ENCODE measurements at places on chromosomes 7 and 10. TPM values are rescaled to one million over a fixed set of nuclear protein-coding genes. Genes with fewer than 3 reads are reported as not detected.

The STAG3 gene
- 1.9 TPM for total RNA-seq

The LIPM gene
- not detected for total RNA-seq

The CLDN3 gene
- 6.8 TPM for total RNA-seq

The LDB3 gene
- total RNA-seq, result 15.9 TPM

The NOS3 gene
- total RNA-seq, result 50.7 TPM

The EMX2 gene
- 46.1 TPM for total RNA-seq

The TUBAL3 gene
- total RNA-seq, result not detected

The NUP42 gene
- 41.7 TPM for total RNA-seq

The LIMK1 gene
- total RNA-seq, result 26.0 TPM

The MRM2 gene
- total RNA-seq, result 34.2 TPM

The PARP12 gene
- total RNA-seq, result 54.2 TPM

The GIMAP2 gene
- 11.5 TPM for total RNA-seq

The UPK3B gene
- 111 TPM for total RNA-seq

The TMEM229A gene
- total RNA-seq, result 0.42 TPM

The RBM48 gene
- 11.7 TPM for total RNA-seq

The ARL4A gene
- total RNA-seq, result 22.6 TPM

The PIP gene
- not detected for total RNA-seq

The DMBT1 gene
- 1.5 TPM for total RNA-seq

The SLIT1 gene
- 0.34 TPM for total RNA-seq

The CCDC126 gene
- 9.6 TPM for total RNA-seq

The EIF3B gene
- 142 TPM for total RNA-seq

The RHOBTB1 gene
- total RNA-seq, result 10.9 TPM

The KIF11 gene
- total RNA-seq, result 1.4 TPM

The OPN1SW gene
- total RNA-seq, result not detected

The TMEM196 gene
- 0.31 TPM for total RNA-seq

The DBNL gene
- total RNA-seq, result 107 TPM

The SAMD8 gene
- total RNA-seq, result 26.0 TPM

The KLF14 gene
- total RNA-seq, result 0.36 TPM

The CALML3 gene
- not detected for total RNA-seq

The JCAD gene
- total RNA-seq, result 22.7 TPM

The HACD1 gene
- total RNA-seq, result 20.7 TPM

The CDK14 gene
- 23.5 TPM for total RNA-seq

The CFTR gene
- 1.9 TPM for total RNA-seq

The PAPOLB gene
- 0.29 TPM for total RNA-seq

The DGKB gene
- total RNA-seq, result 0.99 TPM

The CAV1 gene
- total RNA-seq, result 127 TPM

The HOXA7 gene
- total RNA-seq, result 6.3 TPM

Data from ureter (tissue), 1 donor.